ENCODE measurements at places on chromosomes 11 and 22.

DNA sequence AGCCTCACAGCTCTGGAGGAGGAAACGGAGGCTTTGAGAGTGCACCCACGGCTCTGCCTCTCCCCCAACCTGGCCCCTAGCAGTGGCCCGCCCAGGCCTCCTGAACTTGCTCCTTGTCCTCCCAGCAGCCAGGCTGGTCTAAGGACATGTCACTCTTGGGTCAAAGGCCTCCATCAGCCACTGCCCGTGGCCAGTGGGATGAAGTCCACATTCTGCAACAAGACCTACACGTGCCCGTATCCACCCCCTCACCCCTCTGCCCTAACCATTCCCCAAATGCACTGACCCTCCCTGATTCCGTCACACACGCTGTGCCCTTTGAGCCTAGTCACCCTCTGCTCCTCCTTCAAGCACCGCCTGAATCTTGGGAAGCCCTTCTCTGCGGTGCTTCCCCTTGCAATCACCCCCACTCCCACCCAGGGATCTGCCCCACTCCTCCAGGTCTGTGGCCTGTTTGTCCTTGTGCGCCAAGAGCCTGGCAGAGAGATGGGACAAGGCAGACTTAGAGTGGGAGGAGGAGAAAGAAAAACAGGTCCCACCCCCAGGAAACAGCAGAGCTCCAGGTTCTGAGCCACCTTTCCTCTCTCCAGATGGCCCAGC is 37.5 kb upstream of the TEF start:
- DNase-seq, result no peak

- peak; percentile 48 for DNase-seq
Measured at GRCh38 chr22:50674606-50675552, 2.3 kb downstream of the SHANK3 start.

DNA sequence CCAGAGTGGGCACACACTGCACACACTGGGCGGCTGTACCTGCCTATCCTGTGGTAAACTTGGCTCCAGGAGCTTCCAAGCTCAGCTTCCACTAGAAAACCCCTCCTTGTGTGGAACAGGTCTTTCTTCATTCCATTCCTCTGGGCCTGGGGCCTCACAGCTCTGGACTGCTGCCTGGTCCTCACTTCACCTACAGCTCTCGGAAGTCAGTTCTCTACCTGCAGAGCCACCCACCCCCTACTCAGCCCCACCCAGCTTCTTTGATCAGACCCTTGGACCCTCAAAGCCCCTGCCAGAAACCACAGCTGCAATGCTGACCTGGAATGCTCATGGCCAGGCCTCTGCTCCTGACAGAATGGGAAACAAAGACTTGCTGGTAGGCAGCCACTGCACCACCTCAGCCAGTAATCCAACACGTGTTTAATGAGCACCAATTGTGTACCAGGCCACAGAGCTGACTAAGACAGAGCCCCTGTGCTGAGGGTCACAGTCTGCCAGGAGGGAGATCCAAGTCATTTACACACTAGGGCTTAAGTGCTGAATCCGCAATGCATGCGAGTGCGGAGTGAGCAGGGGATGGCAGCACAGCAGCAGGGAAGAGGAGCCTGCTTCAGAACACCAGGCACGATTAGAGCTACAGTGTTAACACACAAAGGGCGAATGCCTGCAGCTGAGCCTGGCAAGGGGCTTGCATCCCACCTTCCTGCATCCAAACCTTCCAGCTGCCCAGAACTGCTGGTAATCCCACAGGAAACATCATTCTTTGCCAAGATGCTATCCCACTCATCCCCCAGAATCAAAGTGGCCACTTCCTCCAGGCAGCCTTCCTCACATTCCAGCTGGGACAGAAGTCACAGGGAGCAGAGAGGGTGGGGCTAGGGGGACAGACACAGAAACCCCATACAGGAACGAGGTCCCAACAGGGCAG is 4.6 kb downstream of the GNB1L start:
- DNase-seq, result no peak

DNA sequence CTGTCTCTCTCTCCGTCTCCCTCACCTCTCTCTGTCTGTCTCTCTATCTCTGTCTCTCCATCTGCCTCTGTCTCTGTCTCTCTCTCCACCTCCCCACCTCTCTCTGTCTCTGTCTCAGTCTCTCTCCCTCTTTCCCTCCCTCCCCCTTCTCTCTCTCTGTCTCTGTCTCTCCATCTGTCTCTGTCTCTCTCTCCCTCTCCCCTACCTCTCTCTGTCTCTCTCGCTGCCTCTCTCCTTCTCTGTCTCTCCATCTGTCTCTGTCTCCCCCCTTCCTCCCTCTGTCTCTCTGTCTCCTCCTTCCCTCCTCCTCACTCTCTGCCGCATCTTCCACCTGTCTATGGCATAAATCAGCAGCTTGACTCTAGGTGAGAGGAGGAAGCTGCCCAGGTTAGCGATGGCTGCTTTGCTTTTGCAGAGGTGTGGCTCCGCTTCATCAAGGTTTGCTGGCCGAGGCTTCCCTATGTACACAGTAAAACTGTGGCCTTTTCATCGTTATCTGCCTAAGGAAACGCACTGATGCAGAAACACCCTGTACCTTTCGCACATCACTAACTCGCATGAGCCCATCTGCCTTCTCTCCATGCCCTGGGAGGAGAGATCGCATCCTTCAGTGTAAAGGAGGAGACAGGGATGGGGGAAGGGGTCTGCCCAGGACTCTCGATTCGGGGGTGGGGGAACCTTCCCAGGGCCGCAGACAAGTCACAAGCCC is 44.5 kb downstream of the ANO1 start:
- no peak for DNase-seq

- DNase-seq, result no peak
Measured at GRCh38 chr11:69541501-69542313, 60.2 kb downstream of the LINC01488 start.

- DNase-seq, result no peak
Measured at GRCh38 chr22:19892925-19893324, 38.3 kb upstream of the GNB1L start.

DNA sequence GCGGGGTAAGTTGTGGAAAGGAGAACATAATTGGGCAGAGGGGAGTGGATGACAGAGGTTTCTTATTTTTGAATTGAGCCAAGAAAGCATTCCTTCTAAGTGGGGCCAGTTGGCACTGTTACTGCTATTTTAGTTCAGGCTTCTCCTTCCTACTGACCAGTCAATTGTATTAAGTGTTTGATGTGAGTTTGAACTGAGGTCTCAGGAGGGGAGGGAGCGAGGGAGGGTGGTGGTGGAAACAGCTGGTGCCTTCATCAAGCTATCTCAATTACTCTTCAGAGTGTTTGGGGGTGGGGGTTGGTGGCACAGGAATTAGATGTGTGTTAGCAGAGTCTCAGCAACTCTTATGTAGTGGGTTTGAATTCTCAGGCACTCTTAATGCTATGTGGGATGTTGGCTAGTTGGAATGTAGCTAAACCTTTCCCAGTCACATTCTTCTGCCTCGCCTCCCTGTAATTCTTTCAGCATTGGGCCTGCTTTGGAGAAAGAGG is 14.5 kb downstream of the CTNND1 start:
- DNase-seq, result no peak

GRCh38 chr11:107598225-107599139 is 7.5 kb downstream of the ELMOD1 start:
- DNase-seq, result no peak

- no peak for DNase-seq
Measured at GRCh38 chr11:23554002-23554401, 693.7 kb upstream of the CCDC179 start.

GRCh38 chr11:38221295-38221694 is 1623.3 kb upstream of the RAG2 start:
- no peak for DNase-seq

- peak; percentile 48 for DNase-seq
Measured at GRCh38 chr11:94183886-94184264, 55.2 kb downstream of the PANX1 start.

DNA sequence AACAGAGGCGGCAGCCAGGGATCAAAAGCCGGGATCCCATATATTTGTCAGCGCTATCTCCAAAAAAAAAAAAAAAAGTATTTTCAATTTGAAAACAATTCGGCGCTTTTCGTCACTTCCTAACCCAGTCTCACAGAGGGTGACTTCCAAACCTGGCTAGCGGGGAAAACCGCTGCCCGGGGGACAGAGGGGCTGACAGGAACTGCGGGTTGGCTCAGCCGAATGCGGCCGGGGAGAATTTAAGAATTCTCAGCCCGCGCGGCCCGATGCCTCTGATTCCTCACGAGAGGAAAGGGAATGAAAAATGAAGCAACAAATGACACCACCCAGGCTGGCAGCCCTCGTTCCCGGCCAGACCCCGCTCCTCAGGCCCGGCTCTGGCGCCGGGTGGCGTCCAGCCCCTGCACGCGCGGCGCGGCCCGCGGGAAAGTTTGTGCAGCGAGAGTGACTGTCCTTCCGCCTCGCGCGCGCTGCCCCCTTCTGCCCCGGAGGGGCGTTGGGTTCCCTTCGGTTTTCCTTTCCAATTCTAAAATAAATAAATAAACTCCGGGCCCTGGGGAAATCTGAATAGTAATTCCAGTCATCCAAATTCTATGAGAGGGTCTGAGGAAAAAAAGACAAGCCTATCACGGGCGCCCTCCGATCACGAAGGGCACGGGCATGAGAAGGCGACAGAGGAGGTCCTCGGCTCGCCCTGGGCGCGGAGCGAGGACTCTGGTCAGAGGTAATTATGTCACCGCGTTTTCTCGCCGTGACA is 4.8 kb upstream of the PAX6 start:
- DNase-seq, result no peak

DNA sequence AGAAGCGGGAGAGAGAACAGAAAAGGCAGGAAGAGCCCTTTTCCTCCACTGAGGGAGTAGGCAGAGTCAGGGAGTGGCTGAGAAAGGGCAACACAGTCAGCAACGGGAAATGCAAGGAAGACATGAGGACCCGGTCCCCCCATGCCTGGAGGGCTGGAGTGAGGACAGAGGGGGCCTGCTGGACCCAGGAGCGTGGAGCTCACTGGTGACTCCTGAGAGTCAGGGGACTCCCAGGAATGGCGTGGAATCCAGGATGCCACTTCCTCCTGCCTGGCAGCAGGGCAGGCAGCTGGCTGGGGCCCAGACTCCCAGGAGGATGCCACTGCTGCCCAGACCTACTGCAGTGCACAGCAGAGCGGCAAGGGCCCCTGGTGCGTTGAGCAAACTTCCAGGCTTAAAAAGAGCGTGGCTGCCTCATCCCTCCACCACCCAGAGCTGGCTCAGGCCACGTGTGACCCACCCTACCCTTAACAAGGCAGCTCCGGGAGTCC is 11.3 kb downstream of the C11orf21 start:
- DNase-seq, result no peak

GRCh38 chr11:22138264-22138663 is 54.6 kb upstream of the ANO5 start:
- no peak for DNase-seq

- DNase-seq, result no peak
Measured at GRCh38 chr22:30742291-30743256, 47.9 kb downstream of the OSBP2 start.

- no peak for DNase-seq
Measured at GRCh38 chr11:110338684-110339083, 42.3 kb upstream of the RDX start.

DNA sequence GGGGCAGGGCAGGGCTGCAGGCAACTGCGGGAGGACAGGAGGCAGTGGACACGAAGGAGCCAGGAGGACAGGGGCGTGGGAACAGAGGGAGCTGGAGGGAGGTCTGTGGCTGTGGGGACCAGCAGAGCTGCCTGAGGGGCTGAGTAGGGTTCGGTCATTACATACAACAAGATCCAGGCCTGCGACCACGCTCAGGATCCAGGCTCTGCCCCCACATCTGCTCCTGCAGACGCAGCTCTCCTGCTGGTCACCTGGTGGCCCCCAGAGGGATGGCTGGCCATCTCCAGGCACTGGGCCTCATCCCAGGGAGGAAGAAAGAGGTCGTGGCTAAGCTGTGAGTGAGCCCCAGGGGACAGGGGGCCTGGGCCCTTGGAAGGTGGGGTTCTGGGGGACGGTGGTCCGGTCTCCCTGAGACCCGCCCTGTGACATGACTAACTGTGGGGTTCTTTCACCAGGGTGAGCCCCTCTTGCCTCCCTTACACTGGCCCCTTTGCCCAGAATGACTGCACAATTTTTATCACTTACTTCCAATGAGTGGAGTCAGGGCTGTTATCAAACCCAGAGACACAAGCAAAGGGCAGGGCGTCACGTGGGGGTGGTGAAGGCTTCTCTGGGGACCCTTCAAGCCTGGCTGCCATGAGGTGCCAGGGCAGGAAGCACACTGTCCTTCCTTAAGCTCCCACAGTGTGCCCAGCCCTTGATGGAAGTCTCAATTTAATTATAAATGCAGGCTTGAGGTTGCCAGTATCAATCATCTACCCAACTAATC is 6.7 kb upstream of the APOBEC3A start:
- no peak for DNase-seq

- DNase-seq, result no peak
Measured at GRCh38 chr11:94154095-94154856, 25.6 kb downstream of the PANX1 start.

DNA sequence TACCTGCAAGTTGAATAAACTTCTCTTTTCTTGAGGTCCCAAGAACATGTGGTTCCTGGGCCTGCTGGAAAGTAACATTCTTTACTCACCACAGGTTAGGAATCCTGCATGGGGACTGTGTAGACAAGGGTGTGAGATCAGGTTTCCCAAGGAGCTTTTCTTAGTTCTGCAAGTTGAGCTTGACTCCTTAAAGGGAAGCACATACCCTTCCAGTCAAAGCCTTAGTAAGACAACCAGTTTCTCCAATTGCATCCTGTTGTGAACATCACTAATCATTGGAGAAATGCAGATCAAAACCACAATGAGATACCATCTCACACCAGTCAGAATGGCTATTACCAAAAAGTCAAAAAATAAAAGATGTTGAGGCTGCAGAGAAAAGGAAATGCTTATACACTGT is 48.3 kb upstream of the PAK1 start:
- DNase-seq, result peak; percentile 77

DNA sequence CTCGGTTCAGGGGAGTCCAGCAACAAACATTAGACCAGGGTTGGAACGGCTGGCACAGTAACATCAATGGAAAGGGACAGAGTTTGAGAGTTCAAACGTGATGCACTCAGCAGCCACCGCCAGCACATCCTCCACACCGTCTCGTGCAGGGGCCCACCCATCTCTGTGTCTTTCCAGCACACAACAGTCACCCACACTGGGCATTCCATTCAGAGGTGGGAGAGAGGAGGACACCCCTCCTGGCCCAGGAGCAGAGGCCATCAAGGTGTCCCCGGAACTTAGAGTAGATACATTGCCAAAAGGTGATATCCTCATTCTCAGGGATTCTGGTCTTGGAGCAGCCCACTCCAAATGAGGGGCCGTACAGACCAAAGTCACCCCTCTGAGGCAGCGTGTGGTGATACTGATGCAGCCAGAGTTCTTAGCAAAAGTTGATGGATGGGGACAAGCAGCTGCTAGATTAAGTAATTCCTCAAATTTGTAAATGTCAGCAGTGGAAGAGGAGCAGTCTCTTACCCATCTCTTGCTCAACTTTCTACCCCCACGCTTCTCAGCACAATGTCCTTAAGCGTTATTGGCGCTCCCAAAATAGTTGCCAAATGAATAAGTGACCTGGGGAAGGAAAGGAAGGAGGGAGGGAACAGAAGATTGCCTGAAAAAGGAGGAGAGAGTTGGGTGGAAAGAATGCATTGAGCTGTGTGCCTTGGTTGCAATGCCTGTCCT is 5.5 kb downstream of the SNAP29 start:
- no peak for DNase-seq

- no peak for DNase-seq
Measured at GRCh38 chr11:2760196-2760871, 60.5 kb upstream of the KCNQ1OT1 start.

- no peak for DNase-seq
Measured at GRCh38 chr11:117863383-117863782, 13.1 kb downstream of the FXYD6 start.
